HS-27A (cell line): ENCODE measurements at places on chromosomes 5 and 9.

- DNase-seq = no peak
These were observed 19.3 kb downstream of the SLC6A7 start for GRCh38 chr5:150209099-150209635.

DNA sequence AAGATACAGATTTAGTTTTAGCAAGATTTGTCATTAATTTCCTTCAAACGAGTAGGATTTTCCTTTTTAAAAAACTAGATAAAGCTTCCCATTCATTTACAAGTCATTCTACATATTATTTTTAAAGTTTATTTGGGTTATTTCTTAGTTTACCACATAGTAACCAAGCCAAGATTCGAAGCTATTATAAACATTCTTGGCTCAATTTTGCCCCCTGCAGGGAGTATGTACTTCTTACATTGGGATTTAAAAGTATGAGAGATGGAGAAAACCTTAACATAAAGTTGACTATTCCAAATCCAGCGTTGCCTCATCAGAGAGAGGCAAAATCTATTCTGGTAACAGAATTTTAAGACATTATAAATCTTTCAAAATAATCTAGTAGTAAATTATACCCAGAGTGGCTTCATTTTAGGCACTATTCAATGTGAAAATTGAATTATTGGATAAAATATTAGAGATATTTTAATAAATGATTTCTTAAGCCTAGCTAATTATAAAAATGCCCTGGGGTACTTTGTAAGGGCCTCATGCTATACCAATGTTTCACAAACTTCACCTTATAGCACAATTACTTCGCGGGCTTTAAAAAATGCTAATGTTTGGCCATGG is 39.1 kb downstream of the FBN2 start:
- no peak for DNase-seq

DNA sequence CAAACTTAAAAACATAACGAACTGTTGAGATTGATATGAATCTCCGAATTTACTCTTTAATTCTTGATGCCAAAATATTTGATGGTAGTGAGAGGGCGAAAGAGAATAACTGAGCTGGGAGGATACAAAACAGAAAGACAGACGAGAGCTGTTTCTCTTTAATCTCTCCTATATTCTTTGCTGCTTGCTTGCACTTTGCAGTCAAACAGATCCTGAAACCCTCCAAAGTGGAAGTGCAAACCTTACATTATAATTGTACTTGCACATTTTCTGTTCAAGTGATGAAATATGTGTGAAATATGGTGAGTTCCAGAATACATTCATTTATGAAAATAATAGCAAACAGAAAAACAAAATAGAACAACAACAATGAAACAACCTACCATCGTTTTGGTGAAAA is 63.8 kb downstream of the PAM start:
- DNase-seq = no peak

GRCh38 chr5:177077335-177077734 is 9.4 kb upstream of the FGFR4 start:
- no peak for DNase-seq

DNA sequence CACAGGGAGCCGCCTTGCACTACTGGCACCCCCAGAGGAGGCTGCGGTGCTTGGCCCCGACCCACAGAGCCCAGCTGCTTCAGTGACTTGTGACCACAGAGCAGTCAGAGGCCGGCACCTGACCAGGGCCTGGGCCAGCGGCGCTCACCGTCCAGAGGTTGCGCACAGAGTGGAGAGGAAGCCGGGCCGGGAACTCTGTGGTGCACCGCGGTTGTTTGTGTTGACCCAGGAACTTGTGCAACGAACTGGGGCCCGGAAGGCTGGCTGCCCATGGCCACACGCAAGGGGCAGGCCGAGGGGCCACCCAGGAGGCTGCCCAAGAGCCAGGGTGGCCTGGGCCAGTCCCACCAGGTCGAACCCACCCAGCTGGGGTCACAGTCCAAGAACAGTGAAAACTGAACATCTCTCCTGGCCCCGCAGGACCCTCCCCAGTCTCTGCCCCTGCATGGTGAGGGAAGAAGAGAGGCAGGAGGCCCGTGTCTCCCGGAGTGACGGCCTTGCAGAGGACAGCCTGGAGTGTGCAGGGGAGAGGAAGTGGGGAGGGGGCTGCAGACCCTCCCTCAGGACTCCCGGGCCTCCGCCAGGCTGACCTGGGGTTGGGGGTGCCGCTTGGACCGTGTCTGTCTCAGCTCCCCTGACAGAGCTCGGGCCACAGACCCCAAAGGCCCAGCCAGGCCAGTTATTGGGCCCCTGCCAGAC is 42.8 kb upstream of the EGFL7 start:
- no peak for DNase-seq

DNA sequence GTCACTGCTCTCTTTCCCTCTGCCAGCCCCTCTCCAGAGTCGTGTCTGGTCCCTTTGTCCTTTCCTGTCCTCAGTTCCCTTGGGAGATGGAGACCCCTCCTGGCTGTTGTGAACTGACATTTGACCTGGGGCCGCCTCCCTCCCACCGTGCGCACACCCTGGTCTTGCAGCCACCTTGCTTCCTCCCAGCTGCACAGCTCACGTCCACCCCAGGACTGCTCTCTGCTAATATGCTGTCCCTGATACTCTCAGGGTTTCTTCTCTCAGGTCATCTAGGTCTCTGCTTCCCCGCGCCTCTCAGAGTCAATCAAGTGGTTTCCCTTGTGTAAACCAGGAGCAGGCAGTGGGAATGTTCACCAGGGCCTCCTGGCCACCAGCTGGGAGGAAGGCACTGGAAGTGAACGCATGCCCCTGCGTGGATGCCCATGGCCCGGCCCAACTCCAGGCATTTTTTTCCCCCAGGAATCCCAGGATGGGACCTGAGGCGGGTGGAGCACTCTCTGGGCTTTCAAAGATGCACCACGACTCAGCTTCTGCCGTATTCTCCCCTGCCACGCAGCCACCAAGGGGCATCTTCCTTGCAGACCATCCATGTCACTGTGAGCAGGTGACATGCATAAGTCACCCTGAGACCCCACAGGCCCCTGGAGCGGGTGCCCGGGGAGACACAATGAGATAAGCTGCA is 142.4 kb downstream of the OLFM1 start:
- no peak for DNase-seq
